A172 (cell line): ENCODE measurements at places on chromosomes 11 and 22. TPM values are rescaled to one million over a fixed set of nuclear protein-coding genes. Genes with fewer than 3 reads are reported as not detected.

The PDE2A gene
- 6.5 and 8.8 TPM in 2 replicates for total RNA-seq

The SLC43A3 gene
- total RNA-seq = 18.4 and 20.5 TPM in 2 replicates

The RAG2 gene
- not detected in 2 replicates for total RNA-seq

DNA sequence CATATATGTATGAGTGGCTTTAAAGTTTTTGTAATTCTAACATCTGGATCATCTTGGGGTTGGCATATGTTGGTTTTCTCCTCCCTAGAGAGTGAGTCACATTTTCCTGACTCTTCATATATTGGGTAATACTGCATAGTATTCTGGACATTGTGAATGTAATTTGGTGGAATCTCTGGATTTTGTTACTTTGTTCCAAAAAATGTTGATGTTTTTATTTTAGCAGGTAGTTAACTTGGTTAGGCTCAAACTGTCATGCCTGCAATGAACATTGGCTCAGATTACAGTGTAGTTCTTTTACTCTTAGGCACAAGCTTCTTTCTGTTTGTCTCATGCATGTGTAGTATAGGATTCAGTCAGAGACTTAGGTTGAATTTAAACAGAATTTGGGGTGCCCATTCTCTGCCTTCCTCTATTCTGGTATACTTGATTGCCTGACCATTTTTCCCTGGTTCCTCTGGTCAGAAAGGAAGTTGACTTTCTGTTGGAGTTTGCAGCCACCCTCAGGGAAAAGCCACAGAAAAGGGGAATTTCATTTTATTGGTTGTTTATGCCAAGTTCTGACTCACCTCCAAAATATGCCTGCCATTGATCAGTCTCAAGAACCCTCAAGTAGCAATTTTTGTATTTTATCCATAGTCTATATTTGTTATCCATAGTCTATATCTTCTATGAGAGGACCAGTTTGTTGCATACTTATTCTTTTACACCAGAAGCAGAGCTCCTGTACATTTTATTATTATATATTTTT is 151.7 kb downstream of the UVRAG start:
- peak; percentile 67 for DNase-seq

GRCh38 chr11:83508804-83509203 is 222.6 kb upstream of the CCDC90B start:
- DNase-seq = no peak

DNA sequence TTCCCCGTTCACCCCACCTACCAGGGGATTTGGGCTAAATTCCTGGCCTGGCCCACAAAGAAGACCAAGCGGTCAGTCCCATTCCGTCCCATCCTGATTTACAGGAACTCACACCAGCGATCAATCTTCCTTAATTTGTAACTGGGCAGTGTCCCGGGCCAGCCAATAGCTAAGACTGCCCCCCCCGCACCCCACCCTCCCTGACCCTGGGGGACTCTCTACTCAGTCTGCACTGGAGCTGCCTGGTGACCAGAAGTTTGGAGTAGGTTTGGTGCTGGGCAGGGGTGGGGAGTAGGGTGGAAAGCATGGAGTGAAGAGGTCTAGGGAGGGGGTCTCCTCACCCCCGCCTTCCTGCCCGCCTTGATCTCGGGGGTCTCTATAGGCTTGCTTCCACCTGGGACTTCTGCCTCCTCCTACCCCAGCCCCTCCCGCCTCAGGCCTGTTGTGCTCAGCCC is at the start of gene SERPING1:
TSS of gene SERPING1 (plus strand) at position 225 of the 455 bp plus-strand sequence. CDS start 586 bp downstream, outside the sequence.
- no peak for DNase-seq

GRCh38 chr11:2468363-2469235 is 23.8 kb downstream of the KCNQ1 start:
- no peak for DNase-seq

DNA sequence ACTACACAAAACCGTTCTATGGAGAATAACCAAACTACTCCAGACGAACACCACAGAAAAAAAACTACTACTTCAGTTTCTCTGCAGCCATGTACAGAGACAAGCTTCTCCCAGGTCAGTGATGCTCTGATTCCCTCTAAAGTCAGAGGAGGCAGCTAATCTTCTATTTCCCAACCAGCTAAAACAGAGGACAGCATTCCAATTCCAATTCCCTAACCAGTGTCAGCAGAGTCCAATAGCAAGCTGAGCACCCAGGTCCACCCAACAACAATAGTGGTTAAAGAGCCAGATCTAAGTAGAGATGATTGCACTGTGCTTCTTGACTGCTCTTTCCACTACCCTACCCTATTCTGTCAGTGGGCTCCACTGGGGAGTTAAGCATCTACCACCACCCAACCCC is 6.7 kb downstream of the XKR3 start:
- DNase-seq = no peak

- DNase-seq = no peak
Measured at GRCh38 chr11:129930296-129930695, 34.9 kb upstream of the NFRKB start.

DNA sequence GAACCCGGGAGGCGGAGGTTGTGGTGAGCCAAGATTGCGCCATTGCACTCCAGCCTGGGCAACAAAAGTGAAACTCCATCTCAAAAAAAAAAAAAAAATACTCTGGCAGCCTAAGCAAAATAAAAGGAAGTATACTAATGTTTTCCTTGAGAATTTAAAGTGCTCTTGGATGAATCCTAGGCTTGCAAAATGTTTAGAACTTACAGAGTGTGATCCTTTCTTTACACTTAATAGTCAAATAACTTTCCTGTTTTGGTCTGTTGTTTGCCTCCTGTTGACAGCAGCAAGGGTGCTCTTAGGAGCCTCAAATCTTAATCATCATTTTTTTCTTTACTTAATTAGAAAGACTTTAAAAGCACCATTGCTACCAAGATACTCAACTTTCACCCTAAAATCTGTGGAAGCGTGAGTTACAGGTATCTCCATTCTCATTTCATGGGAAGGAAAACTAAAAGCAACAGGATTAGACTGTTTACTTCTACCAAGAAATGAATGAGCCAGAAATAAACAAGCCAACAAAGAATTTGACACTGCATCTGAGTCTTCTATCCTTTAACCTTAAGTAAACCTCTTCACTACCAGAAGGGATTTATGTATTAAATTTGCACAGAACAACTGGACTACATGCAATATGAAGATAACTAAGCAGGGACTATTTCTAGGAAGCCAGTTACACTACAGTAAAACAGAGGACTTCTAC is 38.7 kb upstream of the CRTAM start:
- DNase-seq = no peak

GRCh38 chr22:20439556-20439927 is 1.9 kb upstream of the SCARF2 start:
- DNase-seq = no peak

DNA sequence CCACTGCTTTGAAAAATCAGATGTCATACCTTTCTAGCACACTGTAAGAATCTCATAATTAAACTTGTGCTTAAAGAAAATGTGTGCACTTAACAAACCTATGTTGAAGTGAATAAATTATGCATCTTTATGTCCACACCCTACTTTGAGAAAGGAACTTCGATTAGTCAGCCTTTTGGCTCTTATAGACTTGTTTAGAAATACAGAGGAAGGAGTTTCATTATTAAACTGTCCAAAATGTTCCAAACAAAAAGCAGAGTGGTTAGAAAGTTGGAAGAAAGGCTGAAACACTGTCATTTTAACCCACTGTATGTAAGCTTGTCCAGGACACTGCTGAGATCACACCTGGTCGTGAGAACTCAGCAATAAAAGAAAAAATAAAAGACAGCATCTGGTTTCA is 863.2 kb upstream of the CHORDC1 start:
- no peak for DNase-seq
